ENCODE measurements at places on chromosomes 6 and 20. TPM values are rescaled to one million over a fixed set of nuclear protein-coding genes. Genes with fewer than 3 reads are reported as not detected.

GRCh38 chr6:161564952-161565351, 291.1 kb upstream of the AGPAT4 start:
- H3K36me3 ChIP-seq: no peaks in the 10 kb centered on the region
- H3K4me1 ChIP-seq: no peaks in the 10 kb centered on the region
- no peak overlapping the region for H3K27ac ChIP-seq

MUC21 gene
- polyA plus RNA-seq: not detected

NR2E1 gene
- not detected for polyA plus RNA-seq

DNA sequence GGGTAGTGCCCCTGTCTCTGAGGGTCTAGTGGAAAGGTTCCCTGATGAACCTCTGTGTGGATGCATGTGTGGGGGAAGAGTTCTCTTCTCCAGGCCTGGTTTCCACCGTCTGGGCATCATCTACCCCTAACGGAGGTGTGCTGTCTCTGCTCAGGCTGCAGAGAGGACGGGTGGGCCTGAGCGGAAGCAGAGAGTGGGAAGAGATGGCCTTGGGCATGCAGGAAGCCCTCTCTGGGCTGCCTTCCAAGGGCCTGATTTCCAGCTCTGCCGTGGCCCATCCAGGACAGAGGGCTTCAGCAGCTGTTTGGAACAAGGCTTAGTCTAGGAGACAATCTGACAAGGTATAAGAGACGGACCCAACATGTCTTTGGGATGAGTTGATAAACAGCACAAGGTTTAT, 220.1 kb upstream of the DTNBP1 start:
- H3K36me3 ChIP-seq: no peaks in the 10 kb centered on the region
- H3K27me3 ChIP-seq: peaks cover 17% of the 10 kb centered on the region
- no peak overlapping the region for H3K4me3 ChIP-seq
- H3K4me1 ChIP-seq: peaks cover 2% of the 10 kb centered on the region
- H3K27ac ChIP-seq: no peak overlapping the region
- DNase-seq: no peak

DNA sequence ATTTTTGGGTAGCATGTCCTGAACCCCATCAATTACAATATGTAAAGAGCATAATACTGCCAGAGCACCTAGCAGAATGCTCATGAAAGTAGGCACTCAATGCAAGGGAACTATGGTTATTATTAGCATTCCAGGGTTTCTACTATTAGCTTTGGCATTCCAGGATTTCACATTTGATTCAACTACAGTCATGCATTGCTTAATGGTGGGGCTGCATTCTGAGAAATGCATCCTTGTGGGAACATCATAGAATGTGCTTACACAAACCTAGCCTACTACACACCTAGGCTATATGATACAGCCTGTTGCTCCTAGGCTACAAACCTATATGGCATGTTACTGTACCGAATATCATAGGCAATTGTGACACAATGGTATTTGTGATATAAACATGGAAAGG, 247.8 kb downstream of the CD83 start:
- peak; percentile 71 for DNase-seq
- H3K4me3 ChIP-seq: no peak overlapping the region
- H3K27ac ChIP-seq: no peak overlapping the region
- peaks cover 27% of the 10 kb centered on the region for H3K27me3 ChIP-seq

GRCh38 chr6:29827579-29828470, at the start of gene HLA-G:
TSS of gene HLA-G (plus strand) at chr6:29827825. CDS start at chr6:29827845, 20 bp downstream.
- H3K27me3 ChIP-seq: peaks cover 32% of the 10 kb centered on the region
- no peaks in the 10 kb centered on the region for H3K4me1 ChIP-seq
- H3K36me3 ChIP-seq: no peaks in the 10 kb centered on the region

DNA sequence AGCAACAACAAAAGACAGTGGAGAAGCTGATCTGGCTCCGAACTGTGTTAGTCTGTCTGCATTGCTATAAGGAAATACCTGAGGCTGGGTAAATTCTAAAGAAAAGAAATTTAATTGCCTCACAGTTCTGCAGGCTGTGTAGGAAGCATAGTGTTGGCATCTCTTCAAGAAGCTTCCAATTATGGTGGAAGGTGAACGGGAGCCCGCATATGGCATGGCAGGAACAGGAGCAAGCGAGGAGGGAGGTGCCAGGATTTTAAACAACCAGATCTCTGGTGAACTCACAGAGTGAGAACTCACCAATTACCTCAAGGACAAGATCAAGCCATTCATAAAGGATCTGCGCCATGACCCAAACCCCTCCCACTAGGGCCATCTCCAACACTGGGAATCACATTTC, 293.5 kb downstream of the SMOC2 start:
- no peaks in the 10 kb centered on the region for H3K36me3 ChIP-seq
- no peak for DNase-seq
- no peaks in the 10 kb centered on the region for H3K27me3 ChIP-seq
- no peak overlapping the region for H3K4me3 ChIP-seq
- H3K27ac ChIP-seq: no peak overlapping the region

GRCh38 chr20:9163995-9164394, 95.1 kb downstream of the PLCB4 start:
- DNase-seq: no peak
- H3K27ac ChIP-seq: no peak overlapping the region
- H3K4me1 ChIP-seq: peaks cover 4% of the 10 kb centered on the region
- no peaks in the 10 kb centered on the region for H3K27me3 ChIP-seq
- no peak overlapping the region for H3K4me3 ChIP-seq

BPI gene
- 0.05 TPM for polyA plus RNA-seq

GRCh38 chr20:17798601-17799000, 98.8 kb downstream of the BANF2 start:
- H3K36me3 ChIP-seq: no peaks in the 10 kb centered on the region
- peaks cover 3% of the 10 kb centered on the region for H3K4me1 ChIP-seq
- no peak overlapping the region for H3K4me3 ChIP-seq
- DNase-seq: no peak
- peaks cover 2% of the 10 kb centered on the region for H3K27me3 ChIP-seq
- no peak overlapping the region for H3K27ac ChIP-seq

DNA sequence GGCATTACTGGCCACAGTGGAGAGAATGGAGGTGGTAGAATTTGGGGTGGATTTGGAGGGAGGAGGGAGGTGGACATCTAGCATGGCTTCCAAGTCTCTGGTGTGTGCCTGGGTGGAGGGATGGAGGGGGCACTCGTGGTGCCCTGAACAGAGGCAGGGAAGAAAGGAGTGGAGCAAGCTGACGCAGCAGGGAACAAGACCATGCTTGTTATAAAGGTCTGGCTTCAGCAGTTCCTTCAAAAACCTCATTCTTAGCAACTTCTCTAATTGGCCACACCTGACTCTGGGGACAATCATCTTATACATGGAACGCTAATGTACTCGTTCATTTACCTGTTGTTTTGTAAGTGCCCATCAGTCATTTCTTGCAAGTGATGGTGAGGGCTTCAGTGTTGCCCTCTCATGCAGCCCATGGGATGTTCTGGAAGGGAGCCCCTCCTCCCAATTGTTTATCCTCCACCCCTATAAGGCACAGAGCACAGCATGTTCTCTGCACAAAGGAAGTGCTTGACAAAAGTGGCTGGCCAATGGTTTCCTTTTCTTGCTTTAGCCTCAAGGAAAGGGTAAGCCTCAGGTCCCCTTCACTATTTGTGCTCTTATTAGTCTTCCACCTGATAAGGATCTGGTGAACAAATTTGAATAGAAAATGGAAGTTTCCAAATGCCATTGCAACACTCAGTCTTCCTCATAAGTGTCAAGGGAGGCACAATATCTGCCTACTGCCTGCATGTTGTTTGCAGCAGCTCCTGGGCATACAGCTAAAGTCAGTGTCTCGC, 39.3 kb downstream of the GFOD1 start:
- H3K27me3 ChIP-seq: no peaks in the 10 kb centered on the region
- H3K4me1 ChIP-seq: peaks cover 8% of the 10 kb centered on the region
- no peak overlapping the region for H3K27ac ChIP-seq

DNA sequence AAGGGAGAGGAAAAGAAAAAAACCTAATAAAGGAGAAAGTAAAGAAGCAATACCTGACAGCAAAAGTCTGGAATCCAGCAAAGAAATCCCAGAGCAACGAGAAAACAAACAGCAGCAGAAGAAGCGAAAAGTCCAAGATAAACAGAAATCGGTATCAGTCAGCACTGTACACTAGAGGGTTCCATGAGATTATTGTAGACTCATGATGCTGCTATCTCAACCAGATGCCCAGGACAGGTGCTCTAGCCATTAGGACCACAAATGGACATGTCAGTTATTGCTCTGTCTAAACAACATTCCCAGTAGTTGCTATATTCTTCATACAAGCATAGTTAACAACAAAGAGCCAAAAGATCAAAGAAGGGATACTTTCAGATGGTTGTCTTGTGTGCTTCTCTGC, 70.8 kb upstream of the RNF146 start:
- no peak overlapping the region for H3K27ac ChIP-seq
- H3K4me1 ChIP-seq: no peaks in the 10 kb centered on the region
- DNase-seq: no peak

HLA-DRB5 gene
- not detected for polyA plus RNA-seq

DNA sequence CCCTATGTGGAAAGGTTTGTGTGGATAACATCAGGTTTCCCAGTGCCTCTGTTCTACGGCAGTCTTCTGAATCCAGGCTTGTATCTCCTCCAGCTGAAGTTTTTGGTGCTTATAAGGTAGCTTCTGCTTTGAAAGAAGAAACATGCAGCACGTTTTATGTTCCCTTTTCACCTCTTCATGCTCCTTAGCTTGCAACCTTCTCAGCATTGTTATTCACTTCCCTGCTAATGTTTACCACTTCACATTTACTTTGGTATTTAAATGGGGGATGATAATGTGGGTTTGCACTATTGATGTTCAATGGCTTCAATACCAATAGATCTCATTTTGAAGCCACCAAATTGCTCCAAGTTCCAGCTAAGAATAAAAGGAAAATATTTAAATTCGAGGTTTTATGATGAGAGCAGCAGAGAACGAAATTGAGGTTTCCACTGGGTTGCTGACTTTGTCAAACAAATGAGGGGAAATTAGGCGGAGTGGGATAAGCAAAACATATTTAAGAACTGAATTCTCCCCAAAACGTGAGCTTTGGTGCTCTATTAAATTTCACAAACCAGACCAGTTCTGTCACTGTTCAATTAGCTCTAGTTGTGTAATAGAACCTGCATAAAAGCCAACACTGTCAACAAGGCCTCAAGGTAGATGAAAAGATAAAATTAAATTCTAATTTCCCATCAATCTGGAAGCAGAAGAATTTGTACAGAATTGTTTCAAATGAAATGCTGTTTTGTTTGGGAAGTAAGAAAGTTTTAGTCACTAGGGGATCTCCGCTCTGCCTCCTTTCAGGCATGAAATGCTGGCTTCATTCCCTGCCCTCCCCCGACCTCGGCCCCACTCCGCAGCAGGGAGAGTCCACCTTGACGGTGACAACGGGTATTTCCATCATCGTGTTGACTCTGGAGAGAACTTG, 1.4 kb downstream of the IL22RA2 start:
- no peaks in the 10 kb centered on the region for H3K36me3 ChIP-seq
- peaks cover 6% of the 10 kb centered on the region for H3K27me3 ChIP-seq
- H3K4me3 ChIP-seq: no peak overlapping the region
- no peak overlapping the region for H3K27ac ChIP-seq

DNA sequence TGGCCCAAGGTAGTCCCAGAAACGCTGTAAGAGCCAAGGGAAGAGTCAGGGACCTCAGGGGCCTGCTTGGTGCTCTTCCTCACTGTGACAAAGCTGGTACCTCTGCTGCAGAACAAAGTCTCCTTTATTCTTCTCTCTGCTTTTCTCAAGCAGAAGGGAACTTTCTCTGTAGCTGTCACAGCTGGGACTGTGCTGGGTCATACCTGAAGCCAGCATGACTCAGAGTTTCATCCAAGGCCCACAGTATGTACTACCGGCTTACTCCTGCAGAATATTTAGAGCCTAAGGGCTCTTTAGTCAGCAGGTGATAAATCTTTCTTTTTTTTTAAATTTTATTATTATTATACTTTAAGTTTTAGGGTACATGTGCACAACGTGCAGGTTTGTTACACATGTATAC, 183.2 kb downstream of the TINAG start:
- no peak for DNase-seq
- H3K27me3 ChIP-seq: no peaks in the 10 kb centered on the region
- no peak overlapping the region for H3K4me3 ChIP-seq

AARS2 gene
- polyA plus RNA-seq: 10.3 TPM

NKAIN4 gene
- polyA plus RNA-seq: not detected

- H3K4me3 ChIP-seq: peak overlapping the region; percentile 33
- H3K27me3 ChIP-seq: no peaks in the 10 kb centered on the region
- no peaks in the 10 kb centered on the region for H3K36me3 ChIP-seq
Observed at GRCh38 chr6:99514089-99514488, 1.1 kb downstream of the USP45 start.

DNA sequence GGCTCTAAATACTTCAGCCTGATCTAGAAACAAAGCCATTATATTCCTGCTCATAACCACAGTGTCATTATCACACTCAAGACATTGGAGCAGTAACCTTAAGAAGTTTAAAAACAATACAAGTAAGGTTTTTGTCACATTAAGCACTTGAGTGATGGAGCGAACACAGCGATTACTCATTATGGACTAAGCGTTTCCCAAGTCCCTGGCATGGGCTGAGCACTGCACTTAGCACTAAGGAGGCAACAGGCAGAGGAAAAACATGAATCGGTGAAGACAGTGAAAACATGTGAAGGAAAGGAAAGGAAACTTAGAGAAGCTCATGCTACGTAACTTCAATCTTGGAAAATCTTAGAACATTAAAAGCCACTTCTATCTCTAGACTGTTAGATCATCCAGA, 108.7 kb downstream of the SLC24A3 start:
- H3K36me3 ChIP-seq: no peaks in the 10 kb centered on the region
- no peak for DNase-seq

DNA sequence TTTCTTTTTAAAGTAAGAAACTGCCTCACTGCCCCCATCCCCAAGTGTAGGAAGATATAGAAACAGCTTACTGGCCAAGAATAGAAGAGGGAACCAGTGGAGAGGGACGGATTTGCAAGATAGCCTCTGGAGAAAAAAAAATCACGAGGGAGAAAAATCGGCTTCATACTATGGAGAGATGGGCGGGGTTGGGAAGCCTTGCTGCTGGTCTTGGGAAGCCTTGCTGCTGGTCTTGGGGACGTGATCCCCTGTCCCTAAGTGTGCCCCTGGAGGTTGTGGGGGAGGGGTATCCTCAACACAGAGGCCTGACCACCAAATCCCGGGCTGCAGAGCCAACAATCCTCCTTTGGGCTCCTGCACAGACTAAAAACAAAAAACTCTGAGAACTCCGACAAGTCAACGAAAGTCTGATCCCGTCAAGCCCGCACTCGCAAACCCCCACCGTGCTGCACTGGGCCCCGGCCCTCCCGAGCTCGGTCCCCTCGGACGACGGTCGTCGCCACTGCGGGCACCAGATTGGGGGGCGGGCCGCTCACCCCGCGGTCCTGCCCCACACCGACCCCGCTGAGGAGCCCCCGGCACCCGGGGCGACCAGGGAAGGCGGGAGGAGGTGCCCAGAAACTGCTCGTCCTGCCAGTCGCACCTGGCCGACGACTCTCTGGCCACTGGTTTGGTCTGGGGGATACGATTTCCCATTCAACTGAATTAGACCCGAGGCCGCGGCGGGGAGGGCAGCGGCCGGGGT, 750 bp downstream of the MAP7 start:
- H3K27me3 ChIP-seq: peaks cover 37% of the 10 kb centered on the region
- no peak for DNase-seq
- peaks cover 3% of the 10 kb centered on the region for H3K4me1 ChIP-seq
- H3K4me3 ChIP-seq: peak overlapping the region; percentile 72
- no peaks in the 10 kb centered on the region for H3K36me3 ChIP-seq
